ENCODE measurements at places on chromosomes 7 and 10.

- no peak for DNase-seq
Observed at GRCh38 chr7:120586571-120586970, 271.4 kb downstream of the TSPAN12 start.

DNA sequence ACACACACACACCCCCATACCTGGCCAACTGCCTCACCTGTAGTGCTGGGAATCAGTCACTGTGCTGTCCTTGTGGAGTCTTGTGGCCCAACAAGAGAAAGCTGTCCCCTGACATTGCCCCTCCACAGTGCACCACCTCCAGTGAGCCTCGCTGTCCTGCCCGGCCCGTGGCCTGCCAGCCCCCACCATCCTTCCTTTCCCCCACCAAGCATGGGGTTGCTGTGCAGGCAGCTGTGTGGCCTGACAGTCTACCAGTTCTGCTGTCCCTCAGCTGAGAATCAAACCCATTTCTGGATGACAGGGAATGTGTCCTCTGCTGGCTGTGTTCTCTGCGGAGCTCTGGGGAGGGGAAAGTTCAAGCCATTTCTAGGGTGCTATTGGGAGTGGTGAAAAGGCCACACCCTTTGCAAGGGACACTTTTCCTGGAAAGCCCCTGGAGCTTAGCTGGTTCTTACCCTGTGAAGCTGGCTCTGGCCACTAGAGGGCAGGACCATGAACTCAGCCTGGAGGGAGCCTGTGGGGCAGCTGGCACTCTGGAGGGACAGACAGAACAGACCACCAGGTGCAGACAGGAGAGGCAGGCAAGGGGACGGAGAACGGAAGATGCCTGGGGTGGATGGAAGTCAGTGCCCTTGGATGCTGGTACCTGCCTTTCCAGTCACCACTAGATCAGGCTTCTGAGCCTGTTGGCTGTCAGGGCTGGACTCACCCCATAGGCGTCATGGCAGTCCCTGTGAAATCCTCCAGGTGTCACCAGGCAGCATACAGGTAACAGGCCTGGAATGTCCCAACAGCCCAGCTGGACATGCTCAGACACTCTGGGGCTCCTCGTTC is 10.5 kb upstream of the MTPAP start:
- DNase-seq = no peak

GRCh38 chr10:66187053-66187733 is 738.6 kb upstream of the LRRTM3 start:
- no peak for DNase-seq

DNA sequence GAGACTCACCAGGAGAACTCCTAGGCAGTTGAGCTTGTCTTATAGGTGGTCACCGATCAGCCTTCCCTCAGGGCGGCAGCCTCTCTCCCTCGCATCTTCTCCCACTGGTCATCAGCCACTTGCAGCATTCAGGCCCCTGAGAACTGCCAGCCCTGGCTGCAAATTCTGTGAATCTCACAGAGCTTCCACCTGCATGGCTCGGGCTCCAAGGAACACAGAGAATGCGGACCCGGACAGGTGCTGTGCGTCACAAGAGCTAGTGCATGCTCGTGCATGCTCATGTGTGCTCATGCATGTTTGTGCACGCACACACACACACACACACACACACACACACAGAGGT is 176.9 kb downstream of the ARHGAP12 start:
- DNase-seq = no peak

- no peak for DNase-seq
Observed at GRCh38 chr7:20529260-20529659, 86.2 kb upstream of the ABCB5 start.

DNA sequence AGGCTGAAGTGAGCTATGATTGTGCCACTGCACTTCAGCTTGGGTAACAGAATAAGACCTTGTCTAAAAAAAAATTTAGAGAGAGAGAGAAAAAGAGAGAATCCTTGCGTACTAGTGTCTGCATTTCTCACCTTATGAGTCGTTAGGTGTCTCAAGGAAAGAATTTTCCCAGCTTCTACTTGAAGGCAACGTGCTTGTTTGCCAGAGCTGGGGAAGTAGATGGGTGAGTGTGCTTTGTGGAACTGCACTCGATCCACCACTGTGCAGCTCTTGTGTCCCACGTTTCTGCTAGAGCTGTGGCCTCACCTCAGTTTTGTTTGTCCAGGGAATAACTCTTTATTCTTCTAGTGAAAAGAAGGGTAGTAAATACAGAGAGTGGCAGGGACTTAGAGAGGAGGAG is 38.9 kb downstream of the HDAC9 start:
- DNase-seq = no peak

- peak; percentile 53 for DNase-seq
Observed at GRCh38 chr7:102300643-102301221, 14.1 kb downstream of the SH2B2 start.

DNA sequence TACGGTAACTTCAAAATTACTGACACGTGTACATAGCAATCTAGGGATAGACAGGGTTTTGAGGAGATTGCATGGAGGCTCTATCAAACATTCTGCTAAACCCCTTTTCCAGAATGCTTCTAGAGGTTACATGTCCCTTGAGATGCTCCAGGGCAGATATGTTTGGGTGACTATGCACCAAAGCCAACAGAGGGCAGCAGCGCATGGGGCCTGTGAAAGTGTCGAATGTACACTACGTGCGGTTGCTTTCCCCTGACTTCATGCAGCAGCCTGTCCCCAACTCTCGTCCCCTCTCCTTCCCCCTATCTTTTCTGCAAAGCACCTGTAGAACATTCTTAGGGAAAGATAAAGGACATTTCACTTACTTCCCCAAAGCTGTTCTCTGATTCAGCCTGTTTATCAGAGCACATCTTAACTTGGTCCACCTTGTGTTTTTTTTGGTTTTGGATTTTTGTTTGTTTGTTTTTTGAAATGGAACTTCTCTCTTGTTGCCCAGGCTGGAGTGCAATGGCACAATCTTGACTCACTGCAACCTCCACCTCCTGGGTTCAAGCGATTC is 90.2 kb downstream of the UBE3C start:
- DNase-seq = no peak

DNA sequence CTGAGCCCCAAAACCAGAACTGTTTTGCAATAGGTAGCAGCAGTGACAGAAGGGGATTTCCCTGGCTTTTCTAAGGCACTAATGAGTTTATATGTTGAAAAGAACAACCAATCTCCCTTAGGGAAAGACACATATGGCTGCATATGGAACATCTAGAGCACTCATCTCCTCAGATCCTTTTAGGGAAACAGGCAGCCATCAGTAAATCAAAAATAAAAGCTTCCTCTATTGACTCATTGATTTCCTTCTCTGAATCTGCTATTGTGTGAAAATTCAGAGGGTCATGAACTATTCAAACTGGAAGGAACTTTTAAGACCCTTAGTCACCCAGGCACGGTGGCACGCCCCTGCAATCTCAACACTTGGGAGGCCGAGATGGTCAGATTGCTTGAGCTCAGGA is 110.9 kb upstream of the NANOS1 start:
- no peak for DNase-seq

- DNase-seq = peak; percentile 79
Observed at GRCh38 chr10:93080350-93081046, 6.8 kb downstream of the CYP26A1 start.

DNA sequence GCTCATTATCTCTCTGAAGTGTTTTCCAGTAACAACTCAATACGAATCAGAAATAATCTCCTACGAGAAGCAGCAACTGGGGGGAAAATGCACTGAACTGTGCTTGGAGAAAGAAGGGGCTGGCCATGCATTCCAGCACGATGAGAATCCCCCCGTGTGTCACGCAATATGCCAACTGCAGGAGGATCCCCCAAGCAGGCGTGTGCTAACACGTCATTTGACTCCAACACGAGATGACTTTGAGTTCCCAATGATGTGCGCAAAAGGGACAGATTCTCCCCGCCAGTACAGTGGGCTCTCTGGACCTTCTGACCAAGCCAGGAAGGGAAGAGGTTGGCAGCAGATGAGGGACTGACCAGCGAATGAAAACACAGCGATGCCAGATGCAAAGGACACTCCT is 105.5 kb downstream of the KCNMA1 start:
- DNase-seq = no peak

DNA sequence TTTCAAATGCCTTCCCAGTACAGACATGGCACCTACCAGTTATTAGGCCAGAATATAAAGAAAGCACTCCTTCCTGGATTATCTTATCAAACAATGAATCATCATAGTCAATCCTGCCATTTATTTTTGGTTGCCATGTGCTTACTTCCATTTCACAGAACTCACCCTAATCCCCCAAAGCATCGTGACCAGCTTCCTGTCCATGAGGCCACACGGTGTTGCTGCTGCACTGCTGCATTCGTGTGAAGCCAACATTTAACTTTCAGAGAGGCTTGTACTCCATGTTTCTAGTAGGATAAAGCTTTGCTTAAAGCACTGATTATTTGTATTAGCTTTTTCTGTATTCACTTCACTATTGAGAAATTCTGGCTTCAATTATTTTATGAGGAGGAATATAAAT is 14.4 kb downstream of the COL28A1 start:
- DNase-seq = no peak

- no peak for DNase-seq
Observed at GRCh38 chr7:98354511-98355249, 46.2 kb downstream of the BAIAP2L1 start.

- no peak for DNase-seq
Observed at GRCh38 chr7:44398953-44399574, 73.7 kb upstream of the CAMK2B start.

DNA sequence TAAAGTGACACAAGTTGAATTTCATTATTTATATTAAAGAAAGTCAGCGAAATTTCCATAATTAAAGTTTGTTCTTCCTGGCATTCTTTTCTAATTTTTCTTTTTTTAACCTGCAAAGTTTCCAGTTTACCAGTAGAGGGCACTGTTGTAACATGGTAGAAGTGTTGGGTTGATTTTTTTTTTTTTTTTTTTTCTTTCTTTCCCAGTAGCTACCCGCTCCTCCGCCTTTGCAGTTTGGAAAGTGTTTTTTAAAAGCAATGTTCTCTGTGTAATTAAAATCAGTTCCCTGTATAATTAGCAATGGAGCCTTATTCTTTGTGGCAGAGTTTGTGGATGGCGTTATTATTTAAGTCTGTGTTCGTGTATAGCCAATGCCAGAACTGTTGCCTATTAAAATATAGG is 53.7 kb downstream of the TAF3 start:
- DNase-seq = no peak

GRCh38 chr10:10786109-10787090 is 231.3 kb upstream of the CELF2 start:
- no peak for DNase-seq
